Glomerular endothelial cell (primary cell): ENCODE measurements at places on chromosomes 3 and 15.

- DNase-seq: no peak
Observed at GRCh38 chr3:52696830-52697631, 8.6 kb downstream of the GLT8D1 start.

- no peak for DNase-seq
Observed at GRCh38 chr3:78765671-78766485, 1001.9 kb downstream of the ROBO1 start.

GRCh38 chr3:13224967-13225366 is 151.7 kb upstream of the IQSEC1 start:
- no peak for DNase-seq

GRCh38 chr15:55977231-55977630 is 16.2 kb downstream of the NEDD4 start:
- DNase-seq: no peak

GRCh38 chr3:42652251-42652610 is 1.3 kb upstream of the ZBTB47 start:
- no peak for DNase-seq

GRCh38 chr3:139970526-139970925 is 35.5 kb downstream of the CLSTN2 start:
- DNase-seq: no peak

DNA sequence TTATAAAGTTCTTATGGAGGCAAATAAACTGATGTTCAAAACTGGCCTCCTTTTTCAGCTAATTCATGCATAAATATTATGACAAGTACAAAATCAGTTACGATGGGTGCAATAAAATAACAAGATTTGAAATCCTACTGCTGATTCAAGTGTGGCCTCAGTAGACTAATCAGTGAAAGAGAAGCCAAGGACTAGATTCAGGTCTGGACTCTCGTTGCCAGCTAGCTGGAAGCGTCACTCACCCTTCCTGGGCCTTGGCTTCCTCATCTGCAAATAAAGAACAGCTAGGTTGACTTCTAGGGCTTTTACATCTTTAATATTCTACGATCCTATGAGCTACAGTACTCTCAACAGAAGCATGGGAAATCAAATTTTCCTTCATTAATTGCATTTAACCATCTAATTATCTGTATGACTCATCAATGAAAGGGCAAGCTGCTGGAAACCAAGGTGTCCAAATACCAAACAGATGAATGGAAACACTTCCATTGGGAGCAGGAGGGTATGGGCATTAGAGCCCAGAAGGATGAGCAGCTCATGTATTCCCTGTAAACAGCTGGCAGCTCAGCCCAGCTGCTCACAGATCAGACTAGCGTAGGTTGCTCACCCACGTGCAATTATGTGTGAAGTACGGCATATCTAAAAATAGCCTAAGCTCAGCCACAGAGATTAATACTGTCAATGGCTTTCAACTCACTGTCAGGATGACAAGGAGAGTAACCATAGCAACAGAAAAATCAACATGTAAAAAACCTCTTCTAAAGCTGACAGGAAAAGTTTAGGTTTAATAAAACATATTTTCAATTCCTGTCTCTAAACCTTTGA is 294.8 kb downstream of the PLCL2 start:
- no peak for DNase-seq

GRCh38 chr15:43406189-43406588 is 35.3 kb downstream of the TUBGCP4 start:
- no peak for DNase-seq

- no peak for DNase-seq
Observed at GRCh38 chr15:51672155-51672687, 9.1 kb upstream of the SCG3 start.

DNA sequence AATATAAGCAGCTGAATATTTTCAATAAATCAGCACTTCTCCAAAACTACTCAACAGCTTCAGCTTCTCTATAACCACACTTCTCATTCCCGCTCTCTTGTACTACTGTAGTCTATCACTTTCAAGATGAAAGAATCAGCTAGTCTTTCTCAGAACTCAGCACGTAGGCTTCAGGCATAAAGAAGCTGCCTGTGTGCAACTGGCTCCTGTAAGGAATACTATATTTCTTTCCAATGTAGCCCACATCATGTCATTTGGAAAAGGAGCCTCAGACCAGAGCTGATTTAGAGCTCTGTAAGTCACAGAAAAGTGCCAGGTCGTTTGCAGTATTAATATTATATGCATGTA is 62.3 kb downstream of the FMN1 start:
- DNase-seq: no peak

DNA sequence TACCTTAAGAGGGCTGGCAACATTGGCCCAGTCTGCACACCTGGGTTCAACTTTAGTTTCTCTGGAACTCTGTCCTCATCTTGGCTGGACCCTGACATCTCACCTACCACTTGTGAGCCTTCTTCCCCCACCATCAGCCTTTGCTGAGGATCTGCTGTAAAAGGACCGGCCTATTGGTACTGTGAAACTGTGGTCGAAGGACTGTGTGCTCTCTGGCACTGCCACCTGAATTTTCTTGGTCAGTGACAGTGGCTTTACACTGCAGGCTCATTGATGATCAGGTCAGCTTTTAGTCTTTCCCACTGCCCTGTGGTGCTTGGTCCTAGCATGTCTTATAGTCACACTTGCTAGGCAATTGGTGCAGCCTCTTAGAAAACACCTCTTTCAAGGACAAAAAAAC is 86.9 kb downstream of the PEX5L start:
- no peak for DNase-seq

DNA sequence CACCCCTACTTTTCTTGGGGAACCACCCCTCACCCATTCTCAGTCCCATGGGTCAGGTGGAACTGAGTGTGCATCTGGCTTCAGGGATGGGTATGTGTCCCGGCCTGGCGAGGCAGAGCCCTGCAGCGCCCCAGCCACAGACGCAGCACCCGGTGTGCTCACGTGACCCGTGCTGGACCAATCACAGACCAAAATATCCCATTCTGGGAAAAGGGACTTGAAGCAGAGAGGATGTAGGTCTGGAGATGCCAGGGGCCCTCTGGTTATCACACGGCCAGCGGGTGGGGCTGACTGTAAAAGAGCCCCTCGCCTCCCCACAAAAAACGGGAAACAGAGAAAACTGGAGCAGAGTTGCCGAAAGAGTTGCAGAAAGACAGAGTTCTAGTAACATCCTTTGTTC is 138.0 kb upstream of the RAD18 start:
- no peak for DNase-seq

GRCh38 chr3:53218131-53218530 is 37.7 kb downstream of the TKT start:
- DNase-seq: no peak

DNA sequence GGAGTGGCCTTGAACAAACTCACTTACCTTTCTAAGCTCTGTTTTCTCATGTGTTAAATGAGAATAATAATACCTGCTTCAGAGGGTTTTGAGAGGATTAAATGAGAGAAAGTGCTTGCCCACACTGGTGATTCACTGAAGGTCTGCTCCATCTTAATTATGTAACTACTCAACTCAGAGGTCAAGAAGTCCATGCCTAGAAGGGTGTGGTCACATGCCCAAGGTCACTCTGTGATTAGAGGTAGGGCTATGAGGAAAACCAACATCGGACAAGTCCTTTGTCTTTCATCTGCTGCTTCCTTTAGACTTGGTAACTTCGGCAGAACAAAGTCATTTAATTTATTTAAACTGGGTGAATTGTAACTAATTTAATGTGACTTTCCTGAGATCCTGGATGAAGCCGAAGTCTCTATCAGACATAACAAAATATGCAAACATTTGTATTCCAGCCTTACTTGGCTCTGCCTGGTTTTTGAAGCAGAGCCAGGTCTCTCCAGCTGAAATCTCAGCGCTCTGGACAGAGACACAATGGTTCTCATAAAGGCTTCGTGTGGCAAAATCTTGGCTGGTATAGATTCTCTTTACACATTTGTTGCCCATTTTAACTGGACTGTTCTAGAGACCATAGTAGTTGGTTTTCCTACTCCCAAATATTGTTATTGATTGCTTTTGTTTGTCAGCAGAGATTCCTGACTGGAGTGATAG is 3.0 kb downstream of the CHRNA7 start:
- DNase-seq: no peak

DNA sequence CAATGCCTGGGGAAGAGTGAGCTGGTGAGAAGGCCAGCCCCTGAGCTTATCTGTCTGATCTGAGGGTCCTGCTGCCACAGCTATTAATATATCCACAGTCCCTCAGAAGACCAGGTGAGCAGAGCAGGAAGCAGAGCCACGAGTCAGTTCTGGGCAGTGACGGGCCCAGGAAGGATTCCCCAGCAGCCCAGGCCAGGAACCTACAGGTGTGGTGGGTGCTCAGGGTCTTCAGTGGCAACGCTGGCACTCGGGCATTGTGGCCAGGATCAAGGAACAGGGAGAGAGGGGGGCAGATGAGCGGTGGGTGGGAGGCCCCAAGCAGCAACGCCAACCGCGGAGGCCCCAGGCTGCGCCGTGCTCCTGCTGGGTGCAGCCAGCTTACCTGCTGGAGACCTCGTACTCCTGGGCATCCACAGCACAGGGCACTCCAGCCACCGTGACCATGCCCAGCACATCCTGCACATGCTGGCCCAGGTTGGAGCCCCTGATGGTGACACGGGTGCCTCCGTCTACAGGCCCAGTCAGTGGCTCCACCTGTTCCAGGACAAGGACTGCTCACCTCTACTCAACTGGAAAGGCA is 12.3 kb downstream of the PLXNB1 start:
- no peak for DNase-seq

- DNase-seq: no peak
Observed at GRCh38 chr3:138429665-138430064, 4.8 kb upstream of the ESYT3 start.

DNA sequence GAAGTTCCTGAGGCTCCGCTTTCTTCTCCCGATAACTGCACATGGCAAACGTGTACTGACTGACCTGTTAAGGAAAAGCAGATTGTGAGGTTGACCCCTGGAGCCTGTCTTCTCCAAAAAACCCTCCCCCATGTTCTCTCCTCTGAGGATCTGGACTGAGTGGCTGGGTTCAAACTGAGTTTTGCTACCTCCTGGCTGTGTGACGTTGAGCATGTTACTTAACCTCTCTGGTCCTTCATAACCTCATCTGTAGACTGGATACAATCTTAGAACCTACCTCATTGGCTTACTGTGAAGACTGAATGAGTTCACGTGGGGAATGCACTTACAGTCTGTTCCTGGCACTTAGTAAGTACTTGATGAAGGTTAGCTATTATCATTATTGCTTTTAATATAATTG is 184.1 kb upstream of the FEZF2 start:
- no peak for DNase-seq

DNA sequence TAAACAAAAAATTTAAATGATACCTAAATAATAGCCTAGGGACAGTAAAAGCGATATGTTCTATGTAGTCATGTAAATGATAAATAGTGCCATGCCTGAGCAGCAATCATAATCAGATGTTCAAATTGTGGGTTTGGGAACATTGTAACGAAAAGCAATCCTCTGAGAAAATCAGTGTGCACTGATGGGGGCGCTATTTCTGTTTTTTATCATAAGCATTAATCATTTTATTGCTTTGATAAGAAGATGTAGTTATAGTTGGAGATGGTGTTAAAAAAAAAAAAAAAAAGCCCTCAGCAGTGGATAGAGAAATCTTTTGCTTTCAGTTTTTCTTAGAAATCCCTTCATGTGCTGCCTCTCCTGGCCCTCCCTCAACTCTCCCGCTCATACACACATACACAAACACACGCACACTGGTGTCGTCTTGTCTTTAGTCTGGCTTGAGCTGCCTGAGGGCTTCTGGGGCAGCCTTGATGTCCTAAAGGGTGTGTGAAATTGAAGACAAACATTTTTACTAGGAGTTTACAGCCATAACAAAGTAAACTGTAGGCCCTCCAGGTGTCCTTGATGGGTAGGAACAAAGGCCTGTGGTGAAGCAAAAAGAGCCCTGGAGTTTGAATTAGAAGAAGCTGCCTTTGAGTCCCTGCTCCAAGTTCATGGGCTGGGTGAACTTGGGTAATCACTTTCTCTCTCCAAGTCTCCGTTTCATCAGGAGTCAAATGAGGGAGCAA is 428.1 kb downstream of the SOX2 start:
- no peak for DNase-seq

DNA sequence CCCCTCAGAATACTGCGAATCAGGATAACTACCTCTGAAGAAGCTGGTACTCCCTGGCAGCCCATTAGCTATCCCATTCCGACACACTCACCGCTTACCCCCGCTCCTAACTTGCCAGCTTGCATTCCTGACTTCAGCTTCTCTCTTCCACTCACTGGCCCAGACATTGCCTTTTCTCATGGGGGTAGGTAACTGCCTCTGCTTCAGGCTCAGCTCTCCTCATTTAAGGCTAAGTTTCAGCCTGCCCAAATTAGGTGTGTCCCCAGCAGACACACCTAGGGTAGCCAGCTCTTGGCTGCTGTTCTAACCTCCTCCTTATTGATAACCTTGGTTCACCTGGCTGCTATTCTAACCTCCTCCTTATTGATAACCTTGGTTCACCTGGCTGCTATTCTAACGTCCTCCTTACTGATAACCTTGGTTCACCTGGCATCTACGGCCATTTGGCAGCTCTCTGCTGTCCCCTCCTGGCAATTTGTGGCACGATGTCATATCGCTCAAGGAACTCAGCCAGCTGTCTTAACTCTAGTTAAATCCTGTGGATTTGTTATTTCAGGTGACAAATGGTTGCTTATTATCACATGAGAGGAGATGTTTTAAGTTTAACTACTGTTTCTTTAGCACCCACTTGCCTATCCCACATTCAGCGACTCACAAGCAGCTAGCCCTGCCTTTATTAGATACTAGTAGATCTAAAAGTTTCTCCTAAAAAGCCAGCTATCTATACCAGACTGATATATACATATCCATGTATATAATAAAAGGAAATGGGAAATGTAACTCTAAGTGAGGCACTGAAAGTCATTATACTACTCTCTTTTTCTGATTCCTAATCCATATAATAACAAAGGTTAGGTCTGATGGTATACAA is 106.5 kb upstream of the ACP3 start:
- no peak for DNase-seq

DNA sequence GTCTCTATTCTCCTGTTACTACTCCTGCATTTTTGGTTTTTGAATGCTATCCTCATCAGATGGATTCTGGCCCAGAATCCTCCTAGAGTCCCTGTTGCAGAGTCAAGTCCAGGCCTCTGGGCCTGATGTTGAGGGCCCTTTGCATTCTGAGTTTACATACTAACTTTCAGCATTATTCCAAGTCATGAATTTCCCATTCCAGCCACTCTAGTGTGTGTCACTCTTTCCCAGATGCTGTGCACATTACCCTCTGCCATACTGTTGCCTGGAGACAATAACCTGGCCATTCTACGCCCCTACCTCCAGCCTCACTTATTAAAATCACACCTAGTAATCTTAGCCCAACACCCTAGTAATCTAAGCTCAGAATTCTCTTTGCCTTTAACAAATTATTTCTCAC is 53.4 kb downstream of the GXYLT2 start:
- no peak for DNase-seq

GRCh38 chr15:22851513-22851912 is 13.0 kb downstream of the NIPA2 start:
- no peak for DNase-seq

- no peak for DNase-seq
Observed at GRCh38 chr3:4582624-4583023, 89.5 kb downstream of the ITPR1 start.
